ENCODE measurements at places on chromosomes 4 and X. TPM values are rescaled to one million over a fixed set of nuclear protein-coding genes. Genes with fewer than 3 reads are reported as not detected.

The ZMAT1 gene
- 5.4 TPM for polyA plus RNA-seq

DNA sequence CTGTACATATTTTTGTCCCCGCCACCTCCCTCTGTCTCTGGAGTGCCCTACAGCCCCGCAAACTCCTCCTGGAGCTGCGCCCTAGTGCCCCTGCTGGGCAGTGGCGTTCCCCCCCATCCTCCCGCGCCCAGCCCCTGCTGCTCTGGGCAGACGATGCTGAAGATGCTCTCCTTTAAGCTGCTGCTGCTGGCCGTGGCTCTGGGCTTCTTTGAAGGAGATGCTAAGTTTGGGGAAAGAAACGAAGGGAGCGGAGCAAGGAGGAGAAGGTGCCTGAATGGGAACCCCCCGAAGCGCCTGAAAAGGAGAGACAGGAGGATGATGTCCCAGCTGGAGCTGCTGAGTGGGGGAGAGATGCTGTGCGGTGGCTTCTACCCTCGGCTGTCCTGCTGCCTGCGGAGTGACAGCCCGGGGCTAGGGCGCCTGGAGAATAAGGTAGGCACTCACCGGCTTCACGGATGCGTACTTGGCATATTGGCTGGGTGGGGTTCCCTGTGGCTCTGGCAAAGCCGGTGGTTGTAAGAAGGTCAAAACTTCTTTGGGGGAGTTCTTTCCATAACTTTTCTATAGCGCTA lies 653 bp downstream of the HHIP start:
- peak; percentile 20 for DNase-seq

DNA sequence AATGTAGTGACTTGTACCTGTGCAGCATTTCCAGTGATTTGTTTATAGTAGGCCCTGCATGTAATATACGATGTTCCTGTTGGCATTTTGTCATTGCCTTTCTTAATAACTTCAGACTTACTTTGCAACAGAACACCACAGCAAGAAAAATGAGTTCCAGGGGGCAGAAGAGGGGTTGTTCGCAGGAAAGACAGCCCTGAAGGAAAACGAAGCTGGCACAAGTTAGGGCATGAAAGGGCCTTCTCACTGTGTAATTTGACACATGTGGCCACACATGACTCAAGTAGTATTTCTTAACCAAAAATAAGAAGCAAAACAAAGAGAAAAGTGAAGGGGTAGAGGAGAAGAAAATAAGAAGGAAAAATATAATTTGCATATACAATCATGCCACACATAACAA lies 265.8 kb upstream of the SMIM31 start:
- no peak for DNase-seq

DNA sequence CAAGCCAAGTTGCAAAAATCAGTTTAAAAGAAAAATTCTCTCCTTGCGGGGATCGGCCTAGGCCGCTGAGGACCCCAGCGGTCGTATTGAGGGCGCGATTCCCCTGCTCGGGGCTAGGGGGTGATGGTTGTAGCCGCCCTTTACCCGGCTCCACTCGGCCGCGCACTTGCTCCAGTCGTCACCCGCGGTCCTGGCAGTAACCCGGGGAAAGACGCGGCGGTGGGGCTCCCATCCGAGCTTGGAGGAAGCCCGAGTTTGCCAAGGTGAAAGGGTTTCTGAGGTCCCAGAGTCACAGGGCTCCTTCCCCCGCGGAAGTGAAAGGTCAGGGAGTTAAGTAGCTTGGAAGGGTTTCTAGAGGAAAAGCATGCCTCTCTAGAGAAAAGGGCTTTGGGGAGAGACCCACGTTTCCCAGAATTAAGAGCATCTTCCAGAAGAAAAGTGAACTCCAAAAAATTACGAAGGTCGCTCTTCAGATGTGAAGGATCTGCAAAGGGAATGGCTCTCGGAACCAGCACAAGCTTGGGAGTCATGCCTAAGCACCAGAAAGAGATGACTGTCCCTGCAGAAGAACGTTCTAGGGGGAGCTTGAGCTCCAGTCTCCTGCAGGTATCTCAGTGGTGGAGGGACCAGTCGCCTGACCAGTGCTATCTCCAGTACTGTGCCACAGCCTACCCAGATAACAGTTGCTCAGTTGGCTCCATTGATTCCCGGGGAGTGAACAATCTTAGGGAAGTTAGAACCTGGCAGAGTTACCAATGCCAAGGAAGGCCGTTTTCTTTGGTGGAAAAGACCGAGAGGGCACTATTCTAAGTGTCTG lies 875 bp downstream of the LAP3 start:
- DNase-seq: peak; percentile 61

The IL15 gene
- polyA plus RNA-seq: 2.7 TPM

The NCAPG gene
- 12.5 TPM for polyA plus RNA-seq

DNA sequence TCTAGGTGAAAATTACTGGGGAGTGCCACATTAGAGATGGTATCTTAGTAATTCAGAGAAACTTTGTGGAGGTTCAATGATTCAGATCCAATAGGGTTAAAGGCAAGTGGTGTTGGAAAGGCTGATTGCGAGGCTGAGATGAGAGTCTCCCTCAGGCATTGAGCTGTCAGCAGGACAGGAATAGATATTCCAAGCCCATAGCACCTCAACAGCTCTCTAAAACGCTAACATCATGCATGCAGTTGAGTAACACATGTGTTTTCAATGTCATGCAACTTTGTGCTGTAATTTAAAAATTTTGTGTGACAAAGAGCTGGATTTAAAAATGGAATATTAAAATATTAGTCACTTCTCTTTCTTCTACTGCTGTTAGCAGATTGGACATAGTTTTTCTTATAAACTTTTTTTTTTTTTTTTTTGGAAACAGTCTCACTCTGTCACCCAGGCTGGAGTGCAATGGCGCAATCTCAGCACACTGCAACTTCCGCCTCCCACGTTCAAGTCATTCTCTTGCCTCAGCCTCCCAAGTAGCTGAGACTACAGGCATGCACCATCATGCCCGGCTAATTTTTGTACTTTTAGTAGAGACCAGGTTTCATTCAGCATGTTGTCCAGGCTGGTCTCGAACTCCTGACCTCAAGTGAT lies 173.5 kb upstream of the C1QTNF7 start:
- no peak for DNase-seq

DNA sequence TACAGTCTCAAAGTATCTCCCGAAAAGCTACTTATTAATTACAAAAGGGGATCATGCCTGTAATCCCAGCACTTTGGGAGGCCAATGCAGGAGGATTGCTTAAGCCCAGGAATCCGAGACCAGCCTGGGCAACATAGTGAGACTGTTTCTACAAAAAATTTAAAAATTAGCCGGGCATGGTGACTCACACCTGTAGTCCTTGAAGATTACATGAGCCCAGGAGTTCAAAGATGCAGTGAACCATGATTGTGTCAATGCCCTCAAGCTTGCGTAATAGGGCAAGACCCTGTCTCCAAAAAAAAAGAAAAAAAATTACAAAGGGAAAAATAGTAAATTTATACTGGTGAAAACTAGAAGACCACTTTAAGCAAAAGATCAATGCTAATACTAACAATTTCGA lies 3.3 kb upstream of the PORCN start:
- DNase-seq: no peak

DNA sequence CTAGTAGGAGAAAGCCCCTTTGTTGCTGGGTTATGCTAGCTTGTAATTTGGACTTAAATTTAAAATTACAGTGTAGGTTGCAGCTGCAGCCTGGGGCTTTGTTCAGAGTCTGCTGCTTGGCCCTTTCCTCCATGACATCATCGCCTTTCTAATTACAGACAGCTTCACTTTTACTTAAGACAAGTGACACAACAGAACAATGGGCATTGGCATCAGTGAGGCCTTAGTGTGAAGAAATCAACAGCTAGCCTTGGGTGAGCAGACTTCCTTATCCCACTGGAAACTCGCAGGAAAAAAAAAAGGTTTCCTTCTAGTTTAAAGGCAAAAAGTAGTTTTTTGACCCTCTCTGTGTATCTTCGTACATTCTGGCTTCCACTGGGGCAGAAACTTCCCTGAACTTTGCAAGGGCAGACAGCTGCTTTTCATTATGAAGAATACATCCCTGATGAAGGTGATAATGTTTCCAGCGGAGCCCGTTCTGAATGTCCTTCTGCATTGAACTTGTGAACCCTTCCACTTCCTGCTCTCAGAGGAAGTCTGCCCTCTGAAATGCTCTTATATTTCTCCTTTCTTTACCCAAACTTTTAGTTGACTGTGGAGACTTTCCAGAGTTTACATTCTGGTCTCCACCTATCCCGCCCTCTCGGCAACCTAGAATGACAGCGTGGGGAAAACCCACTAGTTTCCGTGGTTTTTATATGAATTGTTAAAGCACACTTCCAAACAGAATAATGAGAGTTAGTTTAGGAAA lies 123.2 kb upstream of the FAM9C start:
- no peak for DNase-seq

The ZNF157 gene
- polyA plus RNA-seq: 0.51 TPM

DNA sequence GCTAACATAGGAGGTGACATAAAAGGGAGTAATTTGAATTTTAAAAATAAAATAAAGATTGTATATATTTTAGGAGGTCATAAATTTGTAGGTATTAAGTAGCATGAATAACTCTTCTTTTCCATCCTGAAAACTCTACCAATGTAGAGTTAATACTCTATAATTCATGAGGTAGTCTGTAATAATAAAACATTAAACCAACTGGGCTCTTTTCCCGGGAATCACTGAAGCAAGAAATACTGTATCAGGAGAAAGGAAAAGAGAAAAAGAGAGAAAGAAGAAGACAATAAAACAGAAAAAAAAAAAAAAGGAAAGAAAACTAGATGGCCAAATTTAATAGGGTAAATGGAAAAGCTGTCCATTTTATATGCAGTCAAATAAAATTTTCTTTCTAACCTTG lies 984.4 kb downstream of the CCSER1 start:
- no peak for DNase-seq

DNA sequence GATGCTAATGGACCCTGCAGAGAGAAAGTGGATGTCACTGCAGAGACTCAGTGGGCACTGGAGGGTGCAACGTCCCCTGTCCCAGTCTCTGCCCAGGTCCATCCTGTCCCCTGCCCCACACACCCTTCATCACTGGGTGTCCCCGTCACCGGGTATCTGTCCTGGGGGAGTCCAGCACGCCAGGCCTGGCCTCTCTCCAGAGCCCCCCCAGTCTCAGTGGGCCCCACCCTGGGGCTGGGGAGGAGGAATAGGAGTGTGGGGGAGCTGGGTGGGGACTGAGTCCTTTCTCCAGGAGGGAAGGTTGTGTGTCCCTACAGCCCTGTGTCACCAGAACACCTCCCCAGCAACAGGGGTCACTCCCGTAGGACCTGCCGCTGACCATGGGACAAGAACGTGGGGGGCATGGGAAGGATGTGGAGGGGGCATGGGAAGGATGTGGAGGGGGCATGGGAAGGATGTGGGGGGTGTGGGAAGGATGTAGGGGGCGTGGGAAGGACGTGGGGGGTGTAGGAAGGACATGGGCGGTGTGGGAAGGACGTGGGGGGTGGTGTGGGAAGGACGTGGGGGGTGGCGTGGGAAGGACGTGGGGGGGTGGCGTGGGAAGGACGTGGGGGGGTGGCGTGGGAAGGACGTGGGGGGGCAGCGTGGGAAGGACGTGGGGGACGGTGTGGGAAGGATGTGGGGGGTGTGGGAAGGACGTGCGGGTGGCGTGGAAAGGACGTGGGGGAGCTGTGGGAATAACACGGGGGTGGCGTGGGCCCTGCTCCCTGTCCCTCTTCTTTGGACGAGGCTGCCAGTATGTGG lies 21.0 kb upstream of the SPON2 start:
- DNase-seq: peak; percentile 6

DNA sequence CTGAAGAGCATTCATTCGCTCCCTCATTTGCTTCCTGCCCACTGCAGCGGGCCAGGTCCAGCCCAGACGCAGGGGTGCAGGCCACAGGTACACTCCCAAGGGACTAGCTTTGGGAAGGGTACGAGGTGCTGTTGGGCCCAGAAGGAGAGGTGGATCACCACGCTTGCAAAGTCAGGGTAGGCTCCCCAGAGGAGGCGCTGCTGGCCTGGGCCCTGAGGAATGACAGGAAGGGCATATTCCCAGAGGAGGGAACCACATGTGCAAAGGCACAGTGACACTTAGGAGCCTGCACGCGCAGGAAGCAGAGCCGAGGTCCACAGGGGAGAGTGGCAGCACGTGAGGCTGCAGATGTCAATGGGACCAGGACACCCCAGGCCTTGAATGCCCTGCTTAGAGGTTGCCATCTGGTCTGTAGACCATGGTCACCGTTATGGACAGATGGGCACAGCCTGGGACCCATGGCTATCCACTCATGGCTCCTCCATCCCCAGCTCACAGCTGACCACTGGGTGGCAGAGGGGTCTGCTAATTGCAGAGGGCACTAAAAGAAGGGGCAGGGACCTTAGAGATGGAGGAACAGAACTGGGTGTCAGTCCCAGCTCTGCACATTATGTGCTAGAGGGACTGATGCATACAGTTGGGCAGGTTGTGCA lies 7.9 kb downstream of the HTRA3 start:
- no peak for DNase-seq

The ENPEP gene
- 1.7 TPM for polyA plus RNA-seq

- DNase-seq: no peak
Observed at GRCh38 chrX:30938295-30938694, 49.2 kb upstream of the TAB3 start.

The NWD2 gene
- polyA plus RNA-seq: 0.12 TPM

The LYAR gene
- polyA plus RNA-seq: 132 TPM

DNA sequence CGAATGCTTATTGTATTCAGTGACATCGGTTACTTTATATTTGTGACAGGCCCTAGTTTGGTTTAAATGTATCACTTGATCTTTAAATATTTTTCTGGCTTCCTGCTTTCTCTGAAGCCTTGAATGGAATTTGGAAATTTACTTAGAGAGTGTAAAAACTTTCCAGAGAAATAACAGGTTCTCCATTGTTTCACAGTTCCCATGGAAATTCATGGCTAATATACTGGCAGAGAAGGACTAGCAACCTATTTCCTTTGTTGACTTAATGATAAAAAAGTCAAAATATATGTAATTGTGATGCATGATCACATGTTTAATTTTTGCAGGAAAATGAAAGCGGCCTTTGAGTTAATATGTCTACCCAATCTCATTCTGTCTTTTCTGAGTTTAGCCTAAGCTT lies 13.2 kb downstream of the NEIL3 start:
- no peak for DNase-seq

The HMGN5 gene
- 26.4 TPM for polyA plus RNA-seq

The BBS12 gene
- 15.7 TPM for polyA plus RNA-seq

The GJB1 gene
- 26.2 TPM for polyA plus RNA-seq

GRCh38 chr4:139509727-139510410 lies 46.1 kb downstream of the SETD7 start:
- peak; percentile 35 for DNase-seq

GRCh38 chrX:65502618-65503017 lies 32.0 kb downstream of the LAS1L start:
- DNase-seq: no peak

The NAT8L gene
- 36.6 TPM for polyA plus RNA-seq

GRCh38 chrX:7146703-7147412 lies 654 bp upstream of the STS start:
- DNase-seq: no peak

DNA sequence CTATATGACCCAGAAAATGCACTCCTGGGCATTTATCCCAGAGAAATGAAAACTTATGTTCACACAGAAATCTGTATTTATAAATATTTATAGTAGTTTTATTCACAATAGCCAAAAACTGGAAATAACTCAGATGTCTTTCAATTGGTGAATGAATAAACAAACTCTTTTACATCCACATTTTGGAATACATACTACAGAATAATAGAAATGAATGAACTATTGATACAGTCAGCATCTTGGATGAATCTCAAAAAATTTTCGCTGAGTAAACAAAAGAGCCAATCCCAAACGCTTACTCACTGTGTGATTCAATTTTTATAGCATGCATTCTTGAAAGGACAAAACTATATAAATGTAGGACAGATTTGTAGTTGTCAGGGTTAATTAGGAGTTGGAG lies 75.1 kb upstream of the HTR2C start:
- no peak for DNase-seq

All from testis (tissue), 5 donors.